ENCODE measurements at places on chromosomes 16 and 17.

- DNase-seq: no peak
Observed at GRCh38 chr16:50521246-50521900, 26.8 kb upstream of the NKD1 start.

DNA sequence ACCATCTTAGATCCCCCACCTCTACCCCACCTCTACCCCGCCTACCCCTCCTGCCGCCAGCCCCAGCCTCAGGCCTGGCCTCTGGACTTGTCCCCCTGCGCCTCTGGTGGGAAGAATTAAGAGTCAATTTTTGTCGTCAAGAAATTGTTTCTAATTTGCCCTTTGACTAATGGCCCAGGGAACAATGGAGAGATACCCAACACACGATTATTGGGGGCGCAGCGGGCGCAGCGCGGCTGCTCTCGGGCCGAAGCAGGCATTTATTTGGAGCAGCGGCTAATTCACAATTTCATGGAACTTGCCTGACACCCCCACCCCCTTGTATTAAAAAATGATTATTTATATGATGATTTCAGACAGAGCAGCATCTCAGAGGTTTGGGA lies 4.4 kb upstream of the BAHCC1 start:
- DNase-seq: no peak

DNA sequence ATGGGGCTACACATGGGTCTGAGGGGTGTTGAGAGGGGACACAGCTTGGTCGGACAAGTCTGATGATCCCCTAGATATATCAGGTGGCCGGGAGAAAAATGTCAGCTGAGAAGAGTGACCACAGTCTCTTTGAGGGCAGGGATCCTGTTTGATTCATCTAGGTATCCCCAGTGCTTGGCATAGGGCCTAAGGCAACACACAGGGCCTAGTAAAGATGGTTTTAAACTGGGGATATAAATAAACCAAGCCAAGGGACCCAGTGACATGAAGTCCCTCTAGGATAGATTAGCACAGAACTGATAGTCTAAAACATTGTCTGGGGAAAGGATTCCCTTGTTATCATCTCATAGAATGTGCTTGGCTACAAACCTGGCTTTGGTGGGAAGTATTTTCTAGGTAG lies 1.4 kb downstream of the ERCC4 start:
- DNase-seq: no peak

GRCh38 chr17:40175928-40176753 lies 1.1 kb upstream of the RAPGEFL1 start:
- no peak for DNase-seq

- DNase-seq: no peak
Observed at GRCh38 chr16:19760356-19761060, 42.4 kb downstream of the IQCK start.

DNA sequence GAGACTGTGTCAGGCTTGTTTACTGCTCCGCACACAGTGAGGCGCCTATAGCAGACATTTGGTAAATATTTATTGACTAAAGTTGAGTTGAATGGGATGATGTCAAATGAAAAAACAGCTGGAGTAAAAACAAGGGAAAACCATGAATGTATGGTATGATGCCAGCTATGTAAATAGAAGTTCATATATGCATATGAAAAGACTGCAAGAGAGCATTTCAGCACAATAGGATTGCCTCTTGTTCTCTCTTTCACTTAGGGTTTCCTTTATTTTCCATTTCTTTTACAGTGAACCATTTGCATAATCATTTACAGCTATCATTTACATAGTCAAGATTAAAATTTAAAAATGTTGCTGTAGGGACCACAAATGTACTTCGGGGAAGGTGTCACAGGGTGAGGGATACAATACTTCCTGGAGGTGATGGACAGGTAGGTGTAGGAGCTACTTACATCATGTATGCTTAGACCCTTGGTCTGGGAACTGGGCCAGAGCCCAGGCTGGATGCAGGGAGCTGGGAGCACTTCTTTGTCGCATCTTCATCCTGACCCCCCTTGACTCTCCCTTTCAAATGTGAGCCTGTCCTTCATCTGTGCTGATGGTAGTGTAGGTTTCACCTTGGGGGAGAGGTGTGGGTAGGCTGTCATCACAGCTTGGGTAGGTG lies 113.3 kb downstream of the UTP18 start:
- DNase-seq: no peak

GRCh38 chr16:69179328-69180010 lies 7.5 kb upstream of the SNTB2 start:
- no peak for DNase-seq

- no peak for DNase-seq
Observed at GRCh38 chr16:57623251-57624043, 5.0 kb upstream of the ADGRG1 start.

GRCh38 chr17:61574542-61575351 lies 16.3 kb downstream of the NACA2 start:
- no peak for DNase-seq

DNA sequence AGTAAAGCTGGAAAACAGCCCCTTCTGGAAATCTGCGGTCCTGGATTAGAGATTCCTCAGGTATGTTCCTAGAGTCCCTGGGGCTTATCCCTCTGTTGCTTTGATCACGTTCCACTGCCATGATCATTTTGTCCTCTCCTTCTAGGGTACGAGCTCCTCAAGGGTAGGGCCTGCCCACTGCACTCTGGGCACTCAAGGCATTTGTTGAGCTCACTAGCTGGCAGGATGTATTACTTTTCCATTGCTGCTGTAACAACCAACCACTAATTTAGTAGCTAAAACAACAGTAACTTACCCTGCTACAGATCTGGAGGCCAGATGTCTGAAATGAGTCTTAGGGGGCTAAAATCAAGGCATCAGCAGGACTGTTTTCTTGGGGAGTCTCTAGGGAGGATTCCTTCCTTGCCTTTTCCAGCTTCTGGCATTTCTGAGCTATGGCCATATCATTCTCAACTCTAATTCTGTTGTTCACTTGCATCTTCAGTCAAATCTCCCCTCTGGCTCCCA lies 65.7 kb downstream of the ARSG start:
- DNase-seq: no peak

DNA sequence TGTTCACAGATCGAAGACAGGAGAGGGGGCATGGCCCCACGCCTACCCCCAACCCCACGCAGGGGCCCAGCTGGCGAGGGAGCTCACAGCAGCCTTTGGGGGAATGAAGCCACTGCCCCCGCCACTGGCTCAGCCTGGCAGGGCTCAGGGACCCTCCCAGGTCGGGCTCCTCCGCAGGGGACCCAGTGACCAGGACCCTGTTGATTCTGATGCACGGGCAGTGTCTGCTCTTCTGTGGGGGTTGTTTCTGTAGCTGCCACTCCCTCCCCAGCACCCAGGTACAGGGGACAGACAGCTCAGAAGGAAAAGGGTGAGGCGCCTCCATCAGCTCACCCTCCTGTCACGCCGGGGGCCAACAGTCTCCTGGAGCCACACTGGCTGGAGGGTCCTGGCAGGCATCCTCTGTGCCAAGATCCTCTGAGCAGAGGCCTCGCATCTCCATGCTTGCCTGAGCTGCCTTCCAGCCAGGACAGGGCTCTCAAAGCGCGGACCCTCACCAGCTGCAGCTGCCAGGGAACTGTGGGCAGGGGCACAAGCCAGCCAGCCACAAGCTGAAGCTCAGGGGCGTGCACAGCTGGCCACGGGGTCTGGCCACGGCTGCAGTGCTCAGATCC lies 49.1 kb downstream of the ZNF778 start:
- no peak for DNase-seq

GRCh38 chr16:15041271-15042004 lies 14.4 kb downstream of the NTAN1 start:
- no peak for DNase-seq

DNA sequence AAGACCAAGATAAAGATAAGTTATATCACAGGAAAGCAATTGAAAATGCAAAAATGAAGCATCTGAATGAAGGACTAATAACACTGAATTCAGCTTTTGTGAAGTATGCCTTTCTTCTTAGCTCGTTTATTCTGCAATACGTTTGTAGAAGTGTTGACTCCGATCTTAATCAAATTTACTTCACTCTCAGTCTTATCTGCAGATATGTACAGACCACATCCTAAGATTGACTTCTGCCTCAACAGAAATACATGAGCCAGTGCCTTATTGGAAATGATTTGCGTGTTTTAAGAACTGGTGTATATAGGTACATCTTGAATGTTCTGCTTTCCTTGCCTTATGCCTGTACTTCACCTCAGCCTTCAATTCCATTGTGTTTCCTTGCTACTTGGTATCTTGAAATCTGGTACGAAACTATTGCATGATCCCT lies 1.3 kb downstream of the ATF7IP2 start:
- no peak for DNase-seq

DNA sequence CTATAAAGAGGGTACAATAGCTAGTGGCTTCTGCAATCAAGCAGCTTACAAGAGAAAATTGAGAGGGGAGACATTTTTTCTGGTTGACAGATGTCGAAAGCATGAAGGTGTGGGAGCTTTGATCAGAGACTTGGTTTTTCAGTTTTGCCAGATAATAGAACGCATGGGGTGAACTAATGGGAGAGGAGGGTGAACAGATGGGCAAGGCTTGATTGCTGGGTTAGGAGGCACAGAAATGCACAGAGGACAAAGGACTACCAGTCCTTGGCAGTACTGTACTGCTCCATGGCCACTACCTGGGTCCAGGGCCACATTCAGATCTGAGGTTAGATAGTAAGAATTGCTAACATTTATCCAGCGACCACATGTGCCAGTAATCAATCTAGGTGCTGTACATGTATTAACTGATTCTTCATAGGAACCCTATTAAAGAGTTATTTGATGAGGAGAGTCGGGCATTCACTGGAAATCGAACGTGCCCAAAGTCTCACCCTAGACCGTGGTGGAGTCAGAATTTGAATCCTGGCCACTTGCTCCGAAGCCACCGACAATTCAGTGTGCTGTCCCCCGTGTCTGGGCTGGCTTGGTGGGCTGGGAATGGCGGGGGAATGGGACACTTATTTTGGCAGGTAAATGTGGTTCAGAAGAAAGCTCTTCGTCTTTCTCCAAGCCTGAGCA lies 873 bp upstream of the KSR1 start:
- DNase-seq: no peak

DNA sequence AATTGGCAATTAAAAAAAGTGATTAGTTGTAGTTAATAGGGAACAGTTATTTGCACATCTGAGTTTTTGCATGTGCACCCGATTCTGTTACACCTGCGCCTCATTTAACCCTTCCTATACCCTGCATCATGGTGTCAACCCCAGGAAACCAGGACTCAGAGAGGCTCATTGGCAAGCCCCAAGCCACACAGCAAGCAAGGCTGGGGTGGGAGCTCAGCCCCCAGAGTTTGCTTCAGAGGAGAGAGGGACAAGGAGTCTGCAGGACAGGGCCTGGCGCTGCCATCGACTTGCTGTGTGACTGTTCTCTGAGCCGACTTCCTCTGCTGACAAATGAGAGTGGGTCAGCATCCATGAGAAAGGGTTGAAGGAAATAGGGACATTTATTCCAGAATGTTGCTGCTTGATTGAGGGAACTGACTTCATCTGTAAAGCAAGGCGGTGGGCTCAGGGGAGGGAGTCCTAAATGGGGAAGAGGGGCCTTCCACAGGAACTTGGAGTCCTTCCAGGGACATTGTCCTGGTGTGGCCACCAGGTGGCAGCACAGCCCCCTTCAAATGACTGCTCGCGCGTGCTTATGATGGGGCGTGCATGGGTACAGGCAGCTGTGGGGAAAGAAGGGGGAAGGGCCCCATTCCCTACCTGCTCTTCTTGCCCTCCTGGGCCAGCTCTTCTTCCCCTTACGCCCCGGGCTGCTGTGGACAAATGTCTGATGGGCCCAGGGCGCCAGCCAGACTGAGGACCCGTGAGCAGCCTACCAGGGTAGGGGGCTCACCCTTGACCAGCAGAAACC lies 51.6 kb downstream of the NT5M start:
- DNase-seq: peak; percentile 67

DNA sequence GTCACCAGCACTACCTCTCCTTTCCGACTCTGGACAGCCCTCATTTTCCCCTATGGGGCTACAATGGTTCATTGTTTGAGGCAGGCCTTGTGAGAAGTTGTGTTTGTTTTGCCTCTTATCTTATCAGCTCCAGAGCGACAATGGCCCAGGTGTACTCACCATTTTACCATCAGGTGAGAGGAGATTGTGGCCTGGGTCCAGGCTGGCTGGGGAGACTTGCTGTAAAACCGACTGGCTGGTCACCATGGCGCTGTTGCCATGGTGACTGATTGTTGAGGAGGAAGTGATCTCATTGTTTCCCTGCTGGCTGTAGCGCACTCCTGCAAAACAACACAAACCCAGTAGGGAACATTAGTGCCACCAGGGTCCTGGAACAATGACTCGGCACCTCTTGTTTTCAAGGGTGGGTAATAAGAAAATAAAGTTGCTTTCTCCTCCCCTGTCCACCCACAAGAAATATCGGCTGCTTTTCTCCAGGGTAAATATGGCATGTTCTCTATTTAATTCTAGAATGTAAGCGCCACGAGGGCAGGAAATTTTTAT lies 34.4 kb downstream of the HNF1B start:
- DNase-seq: no peak

- DNase-seq: no peak
Observed at GRCh38 chr16:85959686-85960085, 60.7 kb downstream of the IRF8 start.

DNA sequence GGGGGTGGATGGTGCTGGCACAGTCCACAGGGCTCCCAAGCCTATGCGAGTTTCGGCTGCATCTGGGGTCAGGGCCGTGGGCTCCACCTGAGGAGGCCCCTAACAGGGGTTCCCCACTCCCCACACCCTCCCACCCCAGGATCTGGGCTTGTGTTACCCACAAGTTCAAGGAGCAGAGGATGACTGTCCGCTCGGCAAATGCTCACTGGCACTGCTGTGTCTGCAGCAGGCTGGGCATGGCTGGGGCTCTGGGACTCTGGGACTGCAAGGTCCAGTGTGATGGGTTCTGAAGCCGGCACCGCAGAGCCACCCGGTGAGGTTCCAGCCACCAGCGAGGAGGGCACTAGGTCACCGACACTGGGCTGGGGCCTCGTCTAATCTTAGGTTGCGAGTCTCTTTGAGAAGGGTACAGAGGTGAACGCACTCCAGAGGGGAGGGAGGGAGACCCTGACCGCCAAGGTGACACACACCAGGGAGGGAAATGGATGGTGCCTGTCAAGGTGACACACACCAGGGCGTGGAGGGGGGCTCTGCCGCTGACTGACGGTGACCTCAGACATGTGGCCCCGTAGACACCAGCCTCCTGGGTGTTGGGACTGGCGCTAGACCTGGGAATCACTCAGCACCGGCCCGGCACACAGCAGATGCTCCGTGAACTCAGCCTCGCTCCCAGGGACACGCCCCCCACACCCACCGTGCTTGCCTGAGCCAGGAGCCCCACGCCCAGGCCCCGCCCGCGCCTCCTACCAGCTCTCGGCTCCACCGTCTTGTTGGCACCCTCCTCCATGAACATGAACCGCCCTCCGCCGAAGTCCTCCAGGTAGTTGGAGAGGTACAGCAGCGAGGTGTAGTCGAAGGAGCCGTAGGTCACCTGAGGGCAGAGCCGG lies 20.5 kb upstream of the HEXD start:
- DNase-seq: no peak

- DNase-seq: no peak
Observed at GRCh38 chr16:26196310-26196709, 504.6 kb downstream of the HS3ST4 start.

DNA sequence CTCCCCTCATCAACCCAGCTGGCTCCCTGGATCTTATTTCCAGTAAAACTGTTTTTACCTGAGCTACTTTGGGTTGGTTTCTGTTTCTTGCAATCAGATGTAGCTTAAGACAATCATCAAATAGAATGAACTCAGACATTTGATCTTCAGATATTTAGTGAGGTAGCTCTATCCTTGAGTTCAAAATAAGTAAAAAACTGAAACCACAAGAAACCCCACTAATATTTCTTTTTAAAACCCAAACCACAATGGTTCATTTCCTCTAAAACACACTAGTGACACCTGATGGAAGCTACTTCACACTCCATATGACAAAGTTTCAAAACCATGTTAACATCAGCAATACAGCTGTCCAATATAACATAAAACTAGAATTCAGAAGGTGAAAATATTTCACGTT lies 37.8 kb downstream of the CACNG1 start:
- no peak for DNase-seq
